Fibroblast of upper back skin (primary cell): ENCODE measurements at places on chromosomes 11 and 22.

DNA sequence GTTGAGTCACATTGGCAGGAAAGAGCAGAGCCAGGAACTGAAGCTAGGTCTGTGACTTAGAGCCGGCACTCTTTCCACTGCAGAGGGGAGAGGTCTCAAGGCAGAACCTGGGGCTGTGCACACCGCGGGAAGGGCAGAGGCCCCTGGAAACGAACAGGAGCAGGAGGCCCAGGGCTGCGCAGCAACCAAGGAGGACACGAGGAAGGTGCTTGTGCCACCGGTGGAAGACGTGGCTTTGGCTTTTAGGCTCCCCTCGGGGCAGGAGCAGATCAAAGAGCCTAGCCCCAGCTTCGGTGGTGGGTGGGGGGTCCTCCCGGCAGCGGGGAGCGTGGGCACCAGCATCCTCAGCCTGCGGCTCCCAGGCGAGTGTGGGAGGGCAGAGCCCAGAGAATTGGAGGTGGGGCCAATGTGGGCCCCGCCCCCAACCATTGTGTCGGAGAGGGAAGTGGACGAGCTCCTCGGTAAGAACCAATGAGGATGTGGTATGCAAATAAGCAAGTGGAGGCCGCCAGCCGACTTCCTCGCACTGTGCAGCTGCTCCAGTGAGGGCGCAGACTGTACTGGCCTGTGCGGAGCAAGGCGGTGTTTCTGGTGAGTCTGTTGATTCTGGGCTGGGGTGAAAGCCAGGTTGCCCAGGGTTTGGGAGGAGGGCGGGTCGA is at the start of gene CCDC116:
Gene CCDC116 (plus strand): TSS at position 524 of the 659 bp plus-strand sequence. CDS start 422 bp downstream, outside the sequence.
- no peak for DNase-seq

GRCh38 chr11:121914508-121915059 is 201.4 kb downstream of the BLID start:
- peak; percentile 25 for DNase-seq

- no peak for DNase-seq
These were observed 79.8 kb downstream of the GRIA4 start for GRCh38 chr11:105689631-105690030.

DNA sequence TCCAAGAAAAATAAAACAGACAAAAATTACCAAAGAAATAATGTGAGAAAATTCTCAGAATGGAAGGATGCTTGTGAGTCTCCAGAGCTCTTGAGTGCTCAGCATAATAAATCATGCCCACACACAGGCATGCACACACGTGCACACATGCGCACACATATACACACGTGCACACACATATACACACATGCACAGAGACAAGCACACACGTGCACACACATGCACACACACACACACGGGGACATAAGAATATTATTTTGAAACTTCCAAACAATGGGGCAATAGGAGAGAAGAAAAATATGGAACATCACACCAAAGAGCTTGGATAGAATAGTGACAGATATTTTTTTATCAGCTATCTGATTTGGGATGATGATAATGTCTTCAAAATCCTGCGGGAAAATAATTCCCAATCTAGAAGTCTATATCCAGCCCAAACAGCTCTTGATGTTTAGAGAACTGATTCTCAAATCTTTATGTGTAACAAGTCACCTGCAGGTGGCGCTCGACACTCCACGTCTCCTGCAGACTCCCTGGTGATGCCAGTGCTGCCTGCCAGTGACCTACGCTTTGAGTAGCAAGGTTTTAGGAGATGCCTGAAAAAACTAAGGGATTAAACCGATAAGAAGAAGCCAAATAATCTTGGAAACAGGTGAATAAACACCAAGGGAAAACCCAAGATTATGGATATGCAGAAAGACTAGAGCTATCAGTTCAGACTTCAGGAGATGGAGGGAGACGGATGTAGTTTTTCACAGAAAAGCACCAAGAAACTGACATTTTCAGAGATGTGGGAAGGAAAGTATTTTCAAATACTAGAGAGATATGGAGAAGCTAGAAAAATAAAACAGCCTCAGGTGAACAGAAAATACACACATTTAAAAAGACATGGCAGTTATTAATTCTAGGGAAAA is 743.6 kb downstream of the ETS1 start:
- peak; percentile 66 for DNase-seq

- DNase-seq = no peak
These were observed 54.9 kb downstream of the CD6 start for GRCh38 chr11:61026121-61027031.

DNA sequence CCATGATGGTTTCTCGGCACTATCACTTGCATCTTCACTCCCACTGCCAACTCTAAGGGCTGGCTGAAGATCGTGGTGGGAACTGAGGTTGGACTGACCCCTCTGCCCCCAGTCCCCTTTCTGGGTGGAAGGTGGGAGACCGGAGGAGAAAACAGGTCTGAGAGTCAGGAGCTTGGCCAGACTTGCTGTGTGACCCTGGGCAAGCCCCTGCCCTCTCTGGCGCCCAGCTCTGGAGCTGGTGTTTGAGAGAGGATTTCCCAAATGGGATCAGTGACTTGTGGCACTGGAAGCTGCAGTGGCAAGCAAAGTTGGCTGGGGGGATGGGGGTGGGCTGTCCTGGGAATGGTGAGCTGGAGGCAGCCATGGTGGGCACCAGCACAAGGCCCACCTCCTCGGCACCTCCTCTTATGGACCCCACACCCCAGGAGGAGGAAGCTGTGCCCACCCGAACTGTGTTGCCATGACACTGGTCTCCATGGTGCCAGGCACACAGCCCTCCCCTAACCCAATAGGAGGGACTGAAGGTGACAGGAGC is 6.5 kb upstream of the PDE2A start:
- DNase-seq = no peak
